Left ventricle myocardium superior (tissue), 1 donor: ENCODE measurements at places on chromosomes 4 and X. TPM values are rescaled to one million over a fixed set of nuclear protein-coding genes. Genes with fewer than 3 reads are reported as not detected.

The DRD5 gene
- not detected for total RNA-seq

DNA sequence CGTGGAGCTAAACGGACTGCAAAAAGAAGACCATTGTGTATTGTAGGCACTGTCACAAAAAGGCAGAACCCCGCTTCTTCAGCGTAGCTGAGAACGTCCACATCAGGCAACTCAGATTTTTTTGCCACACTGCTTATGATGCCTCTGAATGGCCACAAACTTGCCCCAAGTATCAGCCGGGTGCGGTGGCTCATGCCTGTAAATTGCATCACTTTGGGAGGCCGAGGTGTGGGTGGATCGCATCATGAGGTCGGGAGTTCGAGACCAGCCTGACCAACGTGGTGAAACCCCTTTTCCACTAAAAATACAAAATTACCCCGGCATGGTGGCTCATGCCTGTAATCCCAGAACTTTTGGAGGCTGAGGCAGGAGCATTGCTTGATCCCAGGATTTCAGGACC is 14.9 kb upstream of the IL3RA start:
- DNase-seq = no peak

The ZFP92 gene
- 0.57 TPM for total RNA-seq

DNA sequence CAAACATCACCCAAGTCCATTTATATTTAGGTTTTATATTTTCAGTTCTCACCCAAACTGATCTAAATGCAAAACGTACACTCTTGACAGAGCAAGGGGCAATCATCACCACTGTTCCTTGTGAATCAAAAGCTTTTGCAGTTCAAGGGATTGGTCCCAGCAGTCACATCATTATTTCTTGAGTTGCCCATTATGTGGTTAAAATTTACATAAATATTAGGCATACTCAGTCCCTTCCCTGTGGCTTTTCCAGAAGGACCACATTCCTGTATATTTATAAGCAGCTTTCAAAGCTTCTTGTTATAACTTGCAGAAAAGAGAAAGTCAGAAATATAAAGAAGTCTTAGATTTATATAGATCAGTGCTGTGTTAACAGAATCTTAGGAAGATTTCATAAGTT is 224.4 kb downstream of the CLCN4 start:
- DNase-seq = no peak

The SRPX2 gene
- 9.5 TPM for total RNA-seq

DNA sequence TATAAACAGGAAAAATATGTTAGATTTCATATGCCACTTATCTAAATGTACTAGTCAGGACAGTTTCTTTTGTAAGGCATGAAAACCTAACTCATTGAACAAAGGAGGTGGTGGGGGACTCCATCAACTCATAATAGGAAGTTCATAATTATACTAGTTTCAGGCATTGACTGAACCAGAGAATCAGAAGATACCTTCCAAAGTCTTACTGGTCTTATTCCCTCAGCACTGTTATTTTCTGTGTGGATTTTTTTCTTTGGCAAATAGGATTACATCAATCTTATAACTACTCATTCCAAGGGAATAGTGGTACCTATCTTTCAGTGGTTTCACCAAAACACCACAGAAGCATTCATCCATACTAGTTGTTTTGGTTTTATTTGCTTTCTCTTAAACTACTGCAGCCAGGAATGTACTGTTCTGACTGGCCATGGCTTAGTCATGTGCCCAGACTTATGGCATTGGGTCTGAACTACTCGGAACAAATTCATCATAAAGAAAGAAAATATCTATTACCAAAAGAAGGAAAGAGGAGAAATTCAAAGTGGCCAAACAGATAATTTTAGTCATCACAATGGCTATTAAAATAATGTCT is 273.9 kb downstream of the ARAP2 start:
- no peak for DNase-seq

- DNase-seq = no peak
Measured at GRCh38 chr4:82741188-82741587, 57.4 kb downstream of the SCD5 start.

The MND1 gene
- not detected for total RNA-seq

DNA sequence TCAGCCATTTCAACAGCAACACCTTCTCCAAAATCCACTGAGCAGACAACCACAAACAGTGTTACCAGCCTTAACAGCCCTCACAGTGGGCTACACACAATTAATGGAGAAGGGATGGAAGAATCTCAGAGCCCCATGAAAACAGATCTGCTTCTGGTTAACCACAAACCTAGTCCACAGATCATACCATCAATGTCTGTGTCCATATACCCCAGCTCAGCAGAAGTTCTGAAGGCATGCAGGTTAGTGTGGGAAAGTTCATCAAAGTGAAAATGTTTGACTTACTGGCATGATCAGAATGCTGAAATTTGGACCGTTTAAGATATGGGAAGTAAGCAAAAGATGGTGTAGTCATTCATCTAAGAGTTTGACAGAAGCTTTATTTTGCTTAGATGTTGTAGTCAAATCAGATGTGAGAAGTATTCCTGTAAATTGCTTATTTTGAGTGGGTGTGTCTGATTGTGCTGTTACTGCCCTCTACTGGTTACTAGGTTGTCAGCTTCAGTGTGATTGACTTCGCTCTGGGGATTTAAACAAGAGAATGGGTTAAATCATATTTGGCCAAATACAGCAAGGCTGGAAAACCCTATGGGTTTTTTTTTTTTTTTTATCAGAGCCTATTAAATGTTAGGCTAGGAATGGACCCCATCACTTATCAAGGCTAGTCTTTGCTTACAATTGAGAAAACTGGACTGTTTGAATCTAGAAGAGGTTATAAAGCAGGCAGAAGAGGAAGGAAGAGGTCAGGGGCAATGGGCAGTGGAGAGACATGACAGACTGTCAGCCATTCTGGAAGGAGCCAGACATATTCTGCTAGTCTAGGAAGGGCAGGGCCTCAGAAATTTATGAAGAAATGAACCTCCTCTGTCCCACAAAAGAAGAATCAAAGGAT is 130.3 kb downstream of the DIPK2B start:
- no peak for DNase-seq

The KIF4A gene
- total RNA-seq = 0.40 TPM

DNA sequence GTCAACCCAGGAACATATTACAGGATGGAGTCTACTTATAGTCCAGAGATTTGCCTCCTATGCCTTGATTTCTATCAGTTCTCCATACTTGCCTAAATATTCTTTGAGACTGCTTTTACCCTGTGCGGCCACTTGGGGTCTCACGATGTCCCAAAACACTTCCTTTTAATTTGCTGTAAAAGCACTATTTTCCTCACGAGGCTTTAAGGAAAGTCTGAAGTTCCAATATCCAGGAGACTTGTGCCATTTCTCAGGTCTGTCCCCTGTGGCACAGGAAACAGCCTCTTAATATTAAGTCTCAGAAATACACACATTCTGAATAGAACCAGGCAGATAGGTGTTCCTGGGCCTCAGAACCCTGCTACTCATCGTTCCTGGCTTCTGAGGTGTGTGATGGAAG is 142.9 kb downstream of the TMEM164 start:
- DNase-seq = no peak

DNA sequence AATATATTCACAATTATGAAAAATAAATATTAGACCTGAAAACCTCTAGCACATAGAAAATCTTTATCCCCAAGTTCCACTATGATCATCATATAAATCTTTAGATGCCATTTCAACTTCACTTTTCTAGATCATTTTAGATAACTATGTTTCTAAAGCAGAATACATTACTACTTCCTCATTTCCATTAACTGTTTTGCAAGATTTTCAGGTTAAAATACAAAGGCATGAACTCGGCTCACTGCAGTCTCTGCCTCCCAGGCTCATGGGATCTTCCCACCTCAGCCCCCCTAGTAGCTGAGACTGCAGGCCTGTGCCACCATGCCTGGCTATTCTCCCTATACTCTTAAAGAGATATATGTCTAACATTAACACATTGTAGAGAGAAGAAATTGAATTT is 1365.9 kb upstream of the AGA start:
- no peak for DNase-seq

DNA sequence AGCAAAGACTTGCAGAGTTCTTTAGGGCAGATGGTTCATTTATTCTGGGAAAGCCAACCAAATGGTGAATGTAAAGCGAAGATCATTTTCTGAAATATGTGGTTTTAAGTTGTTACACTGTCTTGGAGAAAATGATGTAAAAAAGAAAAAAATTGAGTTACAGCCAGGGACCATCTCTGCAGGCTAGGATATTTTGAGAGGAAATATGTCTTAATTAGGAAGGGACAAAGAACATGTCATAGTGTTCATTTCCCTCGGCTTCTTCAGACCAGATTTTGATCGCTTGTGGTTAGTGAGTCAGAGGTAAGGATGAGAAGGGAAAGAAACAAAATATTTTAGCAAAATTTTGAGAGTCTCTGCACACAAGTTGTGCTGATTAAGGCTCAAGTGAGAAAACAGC is 59.0 kb upstream of the C1QTNF7 start:
- no peak for DNase-seq

The SLC35A2 gene
- 15.7 TPM for total RNA-seq

GRCh38 chrX:47484885-47485284 is 1.9 kb upstream of the ZNF41 start:
- no peak for DNase-seq

The CCNB3 gene
- total RNA-seq = 0.17 TPM

DNA sequence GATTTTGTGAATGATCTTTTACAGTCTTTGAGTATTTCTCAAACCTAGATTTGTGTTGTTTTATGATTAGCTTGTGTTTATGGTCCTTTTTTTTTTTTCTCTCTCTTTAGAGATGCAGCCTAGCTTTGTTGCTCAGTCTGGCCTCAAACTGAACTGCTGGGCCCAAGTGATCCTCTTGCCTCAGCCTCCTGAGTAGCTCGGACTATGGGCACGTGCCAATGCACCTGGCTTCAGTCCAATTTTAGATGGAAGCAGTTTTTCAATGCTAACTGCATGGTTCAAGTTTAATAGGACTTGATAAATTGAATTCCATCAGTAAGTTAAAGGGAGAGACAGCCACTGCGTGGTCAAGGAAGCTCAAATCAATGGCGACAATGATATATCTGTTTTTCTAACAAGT is 3.8 kb upstream of the FGG start:
- no peak for DNase-seq

- DNase-seq = no peak
Measured at GRCh38 chr4:75512386-75513211, 1.6 kb downstream of the RCHY1 start.
